Caudate nucleus (tissue), 63 donors: ENCODE measurements at places on chromosomes 3 and 15.

- DNase-seq: no peak
Measured at GRCh38 chr15:85961821-85962220, 117.8 kb upstream of the AGBL1 start.

GRCh38 chr3:101466465-101467309, 46.3 kb downstream of the SENP7 start:
- no peak for DNase-seq

DNA sequence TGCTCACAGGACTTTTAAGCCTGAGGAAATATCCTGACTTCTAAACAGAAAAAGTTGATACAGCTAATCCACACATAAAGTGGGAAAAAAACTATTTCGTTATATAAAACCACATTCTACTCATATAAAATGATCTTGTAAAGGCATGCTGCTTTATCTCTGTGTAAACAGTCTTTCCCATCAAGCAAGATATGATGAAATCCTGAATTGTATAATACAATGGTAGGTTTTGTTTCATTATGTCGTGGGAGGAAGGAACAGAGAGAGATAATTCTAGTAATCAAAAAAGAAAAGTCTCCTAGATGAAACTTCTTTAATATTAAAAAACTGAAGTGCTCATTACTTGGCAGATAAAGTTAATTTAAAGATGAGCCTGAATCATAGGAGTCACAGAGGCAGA, 92.6 kb upstream of the SNTN start:
- no peak for DNase-seq

- peak; percentile 43 for DNase-seq
Measured at GRCh38 chr15:40340038-40340739, 550 bp downstream of the CCDC9B start.

DNA sequence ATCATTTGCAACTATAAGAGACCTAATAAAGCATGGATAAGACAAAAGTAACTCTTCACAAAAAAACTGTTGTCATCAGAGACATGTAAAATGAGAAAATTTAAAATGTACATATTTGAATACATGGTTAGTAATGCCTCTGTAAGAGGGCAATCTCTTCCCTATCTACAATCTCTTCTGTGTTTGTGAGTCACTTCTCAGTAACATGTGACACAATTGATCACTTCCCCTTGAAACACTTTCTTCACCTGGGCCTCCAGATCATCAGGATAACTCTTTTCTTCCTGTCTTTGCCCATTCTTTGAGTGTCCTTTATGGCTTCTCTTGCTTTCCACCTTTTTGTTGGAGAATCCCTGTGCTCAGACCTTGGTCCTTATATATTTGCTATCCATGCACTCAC, 50.4 kb downstream of the TFDP2 start:
- no peak for DNase-seq

- no peak for DNase-seq
Measured at GRCh38 chr3:44893097-44893496, 18.7 kb downstream of the TGM4 start.

DNA sequence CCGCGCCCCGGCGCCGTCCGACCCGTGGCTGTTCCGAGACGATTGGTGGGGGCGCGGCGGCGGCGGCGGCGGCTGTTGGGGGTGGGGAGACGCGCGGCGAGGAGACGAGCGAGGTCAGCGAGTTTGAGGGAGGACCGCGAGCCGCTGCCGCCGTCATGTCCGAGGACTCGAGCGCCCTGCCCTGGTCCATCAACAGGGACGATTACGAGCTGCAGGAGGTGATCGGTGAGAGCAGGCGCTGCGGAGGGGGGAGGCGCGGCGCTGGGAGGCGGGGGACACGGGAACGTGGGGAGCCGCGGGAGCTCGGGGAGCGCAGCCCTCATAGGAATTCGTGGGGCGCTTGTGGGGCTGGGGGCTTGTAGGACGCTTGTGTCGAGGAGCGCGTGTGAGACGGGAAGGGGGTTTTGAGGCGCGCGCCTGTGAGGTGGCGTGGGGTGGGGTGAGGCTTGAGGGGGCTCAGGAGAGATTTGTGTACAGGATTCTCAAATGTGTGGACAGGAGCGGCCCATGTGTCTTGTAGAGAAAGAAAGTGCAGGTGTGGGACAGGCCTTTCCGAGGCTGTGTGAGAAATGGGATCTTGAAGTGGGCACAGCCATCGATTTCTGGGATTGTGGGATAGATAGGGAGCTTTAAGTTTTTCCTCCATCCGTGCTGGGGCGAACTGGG, 518 bp downstream of the OXSR1 start:
- no peak for DNase-seq

- DNase-seq: no peak
Measured at GRCh38 chr3:189820365-189820720, 189.2 kb downstream of the TP63 start.

DNA sequence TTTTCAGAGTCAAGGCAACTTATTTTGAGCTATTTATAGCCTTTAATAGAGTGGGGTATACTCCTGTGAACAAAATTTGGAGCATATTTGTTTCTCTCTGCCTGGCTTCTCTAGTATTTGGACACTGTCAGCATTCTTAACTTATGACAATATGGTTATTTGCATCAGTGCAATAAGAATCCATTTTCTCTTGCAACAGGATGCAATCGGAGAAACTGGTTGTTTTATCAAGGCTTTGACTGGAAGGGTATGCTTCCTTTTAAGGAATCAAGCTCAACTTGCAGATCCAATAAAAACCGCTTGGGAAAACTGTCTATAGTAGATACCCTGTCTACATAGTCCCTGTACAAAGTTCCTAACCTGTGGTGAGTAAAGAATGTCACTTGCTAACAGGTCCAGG, 106.7 kb downstream of the DPH6 start:
- no peak for DNase-seq

- no peak for DNase-seq
Measured at GRCh38 chr3:31790193-31791089, 190.6 kb downstream of the OSBPL10 start.
